Bronchial epithelial cell (primary cell): ENCODE measurements at places on chromosomes 1 and 21.

DNA sequence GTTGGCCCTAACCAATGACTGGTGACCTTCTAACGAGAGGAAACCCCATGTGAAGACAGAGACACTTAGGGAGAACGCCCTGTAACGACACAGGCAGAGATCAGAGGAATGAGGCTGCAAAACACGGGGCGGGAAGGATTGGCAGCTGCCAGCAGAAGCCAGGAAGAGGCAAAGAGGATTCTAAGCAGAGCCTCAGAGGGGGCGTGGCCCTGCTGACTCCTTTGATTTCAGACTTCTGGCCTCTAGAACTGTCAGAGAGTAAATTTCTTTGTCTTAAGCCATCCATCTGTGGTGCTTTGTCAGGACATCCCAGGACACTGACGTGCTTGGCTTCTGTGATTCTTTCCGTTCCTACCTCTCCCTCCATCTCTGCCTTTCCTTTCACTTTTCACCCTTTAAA lies 79.3 kb downstream of the SH3BGR start:
- no peak for DNase-seq

GRCh38 chr1:221719987-221720386 lies 21.9 kb downstream of the DUSP10 start:
- DNase-seq = no peak

- peak; percentile 69 for DNase-seq
Observed at GRCh38 chr1:183655562-183656075, 2.5 kb upstream of the APOBEC4 start.

- peak; percentile 19 for DNase-seq
Observed at GRCh38 chr1:224641030-224641429, 24.9 kb downstream of the CNIH3 start.

- DNase-seq = no peak
Observed at GRCh38 chr1:232589812-232590743, 39.9 kb downstream of the SIPA1L2 start.

GRCh38 chr1:64685217-64685616 lies 59.7 kb upstream of the RAVER2 start:
- no peak for DNase-seq

DNA sequence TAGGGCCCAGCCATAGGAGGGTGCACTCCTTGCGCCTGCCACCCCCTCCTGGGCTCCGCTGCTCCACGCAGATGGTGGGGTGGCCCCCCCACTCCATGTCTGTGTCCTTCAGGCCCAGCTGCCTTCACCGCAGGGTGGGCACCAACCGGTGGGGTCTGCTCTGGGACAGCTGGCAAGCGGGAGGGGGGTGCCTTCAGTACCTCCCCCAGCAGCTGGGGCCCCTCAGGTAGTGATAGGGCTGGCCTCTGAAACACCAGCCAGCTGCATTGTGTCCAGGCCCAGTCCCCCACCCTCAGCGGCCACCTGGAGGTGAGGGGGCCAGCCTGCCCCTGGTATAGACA lies 360 bp downstream of the GJC2 start:
- DNase-seq = no peak

- DNase-seq = no peak
Observed at GRCh38 chr1:235424092-235424491, 56.9 kb downstream of the TBCE start.
